ENCODE measurements at places on chromosomes 1 and 21.

DNA sequence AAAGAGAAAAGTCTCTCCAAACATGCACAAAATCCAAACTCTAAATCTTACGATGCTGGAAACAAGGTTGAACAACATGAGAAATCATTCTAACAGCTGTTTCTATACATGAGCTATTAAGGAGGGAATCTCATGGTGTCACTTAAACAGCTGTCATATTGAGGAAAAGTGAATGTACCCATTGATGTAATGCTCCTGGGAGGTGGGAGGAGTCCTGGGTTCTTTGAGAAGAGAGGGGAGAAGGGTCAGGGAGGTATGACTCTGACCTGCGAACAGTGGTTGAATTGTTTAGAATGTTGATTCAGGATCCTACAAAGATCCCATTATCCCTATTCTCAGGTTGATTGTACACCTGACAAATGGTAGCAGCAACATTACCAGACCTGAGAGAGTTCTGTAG is 49.3 kb downstream of the ZC3H11B start:
- DNase-seq = no peak

- DNase-seq = no peak
Measured at GRCh38 chr1:158809256-158809655, 21.9 kb upstream of the MNDA start.

- DNase-seq = peak; percentile 90
Measured at GRCh38 chr1:2049718-2050431, at the start of gene PRKCZ. Gene PRKCZ, plus strand, starts transcription at chr1:2050411. Its CDS starts 220 bp downstream, at chr1:2050631.

DNA sequence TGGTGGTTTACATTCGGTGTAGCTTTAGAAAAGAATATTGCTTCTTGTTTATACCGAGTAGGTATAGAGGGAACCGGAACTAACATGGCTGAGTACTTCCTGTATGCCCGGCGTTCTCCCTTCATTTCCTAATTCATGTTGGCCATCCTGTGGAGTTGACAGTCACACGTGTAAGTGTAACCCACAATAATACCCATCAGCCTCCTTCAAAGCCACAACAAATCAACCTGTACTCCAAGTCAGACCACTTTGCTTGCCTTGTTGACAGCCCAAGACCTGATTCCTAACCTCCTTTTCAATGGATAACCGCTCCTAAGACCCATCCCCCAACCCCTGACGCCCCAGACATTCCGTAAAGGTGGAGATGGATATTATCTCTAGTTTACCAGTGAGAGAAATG is 42.1 kb downstream of the UBE2U start:
- no peak for DNase-seq

- DNase-seq = no peak
Measured at GRCh38 chr1:51958824-51959223, 31.7 kb downstream of the RAB3B start.

Measured in stimulated activated CD8-positive, alpha-beta memory T cell treated with anti-CD3 and anti-CD28 coated beads, Interleukin-7, amount 100 ng/mL, for 1 hour (primary cell).